NCI-H2081 (cell line): ENCODE measurements at places on chromosomes 1 and 21.

- no peak for DNase-seq
These were observed 103.7 kb upstream of the SOD1 start for GRCh38 chr21:31555741-31556191.

DNA sequence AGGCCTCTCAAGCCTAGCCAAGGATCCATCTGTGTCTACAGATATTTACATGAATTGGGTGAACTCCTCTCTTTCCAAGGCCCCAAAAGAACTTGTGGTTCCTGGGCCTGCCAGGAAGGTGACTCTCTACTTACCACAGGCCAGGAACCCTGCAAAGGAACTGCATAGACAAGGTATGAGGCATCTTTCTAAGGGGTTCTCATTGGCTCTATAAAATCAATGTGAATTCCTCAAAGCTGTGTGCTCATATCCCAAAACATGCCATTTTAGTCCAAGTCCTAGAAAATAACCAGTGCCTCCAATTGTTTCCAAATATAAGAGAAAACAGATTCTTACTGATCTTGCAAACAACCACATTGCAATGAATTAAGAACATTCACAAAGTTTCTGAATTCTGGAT, 39.9 kb upstream of the RGL1 start:
- no peak for DNase-seq

DNA sequence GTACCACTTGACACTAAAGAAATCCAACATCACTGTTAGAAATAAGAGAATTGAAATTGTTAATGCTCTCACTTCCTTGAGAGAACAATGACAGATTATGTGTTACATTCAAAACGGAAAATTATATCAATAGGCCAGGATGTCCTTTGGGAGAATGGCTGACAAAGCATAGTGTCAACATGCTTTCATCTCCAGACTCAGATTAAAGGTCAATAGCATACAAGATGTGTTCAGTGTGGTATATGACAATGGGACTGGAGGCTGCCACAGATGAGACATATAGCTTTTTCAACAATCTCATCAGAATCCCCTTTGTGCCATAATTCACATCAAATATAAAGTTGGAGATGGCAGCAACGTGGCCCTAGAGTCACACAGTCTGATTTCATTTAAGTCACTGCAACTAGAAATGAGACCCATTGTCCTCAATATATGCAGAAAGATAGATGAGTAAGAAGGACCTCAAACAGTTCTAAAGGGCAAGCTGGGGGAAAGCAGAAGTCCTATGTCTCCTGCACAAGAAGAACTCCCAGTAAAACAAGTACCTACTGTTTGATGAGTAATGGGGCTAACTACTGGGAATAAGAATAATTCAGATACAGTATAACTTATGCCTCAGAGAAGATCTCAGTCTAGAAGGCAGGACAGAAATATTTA, 327.9 kb downstream of the TTLL7 start:
- no peak for DNase-seq

- DNase-seq: no peak
These were observed 968.1 kb upstream of the ADGRL4 start for GRCh38 chr1:79974659-79975058.

DNA sequence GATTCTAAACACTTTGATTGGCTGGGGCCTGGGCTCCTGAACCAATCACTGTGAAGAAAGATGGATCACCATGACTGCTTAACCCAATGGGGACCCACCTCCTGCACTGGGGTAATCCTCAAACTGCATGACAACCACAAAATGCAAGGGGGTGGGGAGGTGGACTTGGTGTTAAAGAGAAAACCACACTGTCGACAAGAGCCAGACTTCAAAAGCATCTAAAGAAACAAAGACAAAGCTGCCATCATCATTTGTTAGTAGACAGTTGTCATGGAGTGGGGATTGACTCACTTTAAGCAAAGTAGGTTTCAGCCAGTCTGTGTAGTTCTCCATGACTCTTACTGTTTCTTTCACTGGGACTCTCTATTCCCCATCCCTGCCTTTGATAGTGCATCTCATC, 433.8 kb downstream of the PLPP3 start:
- no peak for DNase-seq

GRCh38 chr21:31489014-31489413, 145.0 kb upstream of the TIAM1 start:
- no peak for DNase-seq

DNA sequence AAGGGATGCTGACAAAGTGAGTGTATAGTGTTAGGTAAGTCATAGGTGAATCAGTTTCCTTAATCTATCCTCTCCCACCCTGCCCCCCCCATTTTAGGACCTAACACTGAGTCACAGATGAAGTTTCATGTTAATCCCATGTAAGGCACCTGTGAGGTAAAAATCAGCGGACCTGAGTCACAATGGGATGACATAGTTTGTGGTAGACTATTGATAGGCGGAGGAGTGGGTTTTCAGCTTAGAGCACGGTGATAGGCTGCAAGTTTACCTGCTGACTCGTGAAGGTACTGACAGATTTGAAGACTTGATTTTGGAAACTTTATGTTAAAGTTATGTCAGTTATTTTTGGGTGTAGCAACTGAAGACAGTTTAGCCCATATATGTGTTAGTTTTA, 1.7 kb downstream of the TOR1AIP1 start:
- DNase-seq: no peak

- peak; percentile 73 for DNase-seq
These were observed 21.0 kb downstream of the PDE9A start for GRCh38 chr21:42674351-42674940.

DNA sequence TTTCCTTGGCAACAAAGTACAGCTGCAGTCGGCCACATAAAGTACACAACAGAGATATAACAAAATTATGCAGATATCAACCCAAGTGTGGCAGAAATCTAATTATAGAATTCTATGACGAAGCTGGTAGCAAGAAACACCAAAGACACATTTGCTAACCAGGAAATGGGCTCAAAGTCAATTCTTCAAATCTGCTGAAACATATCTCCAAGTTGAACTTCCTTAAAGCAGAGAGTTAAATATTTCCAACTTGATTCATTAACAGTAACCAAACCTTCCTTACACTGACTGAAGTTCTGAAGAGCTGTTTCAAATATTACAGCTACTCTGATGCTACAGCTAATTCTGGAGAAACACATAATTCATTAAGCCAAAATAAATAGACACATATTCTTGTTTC, 67.6 kb upstream of the SDC3 start:
- DNase-seq: no peak

GRCh38 chr1:92210701-92211100, 7.0 kb upstream of the C1orf146 start:
- DNase-seq: no peak

DNA sequence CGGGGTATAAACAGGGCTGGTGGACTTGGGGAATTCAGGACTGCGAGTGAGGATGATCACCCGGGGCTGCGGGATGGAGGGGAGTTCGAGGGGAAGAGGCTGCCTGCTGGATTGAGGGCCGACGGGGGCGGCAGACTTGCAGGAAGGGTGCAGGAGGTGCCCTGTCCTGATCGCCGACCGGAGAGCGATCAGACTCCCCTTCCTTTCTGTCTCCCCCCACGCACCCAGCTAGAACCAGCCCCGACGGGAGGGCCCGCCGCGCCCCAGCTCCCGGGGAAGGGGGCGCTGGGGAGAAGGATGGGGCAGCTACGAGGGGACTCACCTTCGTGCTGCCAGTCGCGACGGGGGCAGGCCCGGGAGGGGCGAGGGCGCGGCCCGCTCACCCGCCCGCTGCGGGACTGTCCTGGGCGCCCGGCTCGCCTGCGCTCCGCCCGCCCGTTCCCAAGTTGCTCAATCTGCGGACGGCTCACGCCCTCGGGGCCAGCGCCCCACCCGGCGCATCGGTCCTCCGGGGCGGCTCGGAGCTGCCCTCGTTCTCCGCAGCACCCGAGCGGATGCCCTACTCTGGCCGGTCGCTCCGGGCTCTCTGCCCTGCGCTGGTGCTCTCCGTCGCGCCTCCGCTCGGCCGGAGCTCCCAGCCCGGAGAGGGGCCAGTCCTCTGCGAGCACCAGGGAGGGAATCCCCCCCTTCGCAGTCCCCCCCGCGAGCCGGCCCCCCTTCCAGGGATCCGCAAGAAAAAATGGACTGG, at the start of gene RSPO1:
TSS of gene RSPO1 (minus strand) at position 649 of the 748 bp plus-strand sequence. CDS start 5,231 bp downstream, outside the sequence.
- DNase-seq: no peak

GRCh38 chr1:233034836-233035235, 84.4 kb downstream of the NTPCR start:
- no peak for DNase-seq

DNA sequence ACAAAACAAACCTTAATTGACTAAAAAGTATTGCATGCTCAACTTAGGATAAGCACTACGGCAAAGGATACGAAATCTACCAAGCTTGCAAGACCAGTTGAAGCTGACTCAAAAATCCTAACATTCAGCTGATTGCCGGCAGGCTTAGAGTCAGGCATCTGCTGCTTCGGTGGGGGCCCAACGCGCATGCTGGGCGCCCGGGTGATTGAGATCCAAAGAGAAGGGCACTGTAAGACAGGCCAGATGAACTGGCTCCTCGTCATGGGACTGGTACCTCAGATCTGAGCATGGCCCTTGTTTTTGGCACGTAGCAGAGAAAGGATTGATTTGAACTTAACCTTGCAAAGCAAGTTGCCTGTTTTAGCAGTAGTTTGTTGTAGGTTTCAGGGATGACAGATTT, 86.6 kb downstream of the PRDM2 start:
- no peak for DNase-seq

DNA sequence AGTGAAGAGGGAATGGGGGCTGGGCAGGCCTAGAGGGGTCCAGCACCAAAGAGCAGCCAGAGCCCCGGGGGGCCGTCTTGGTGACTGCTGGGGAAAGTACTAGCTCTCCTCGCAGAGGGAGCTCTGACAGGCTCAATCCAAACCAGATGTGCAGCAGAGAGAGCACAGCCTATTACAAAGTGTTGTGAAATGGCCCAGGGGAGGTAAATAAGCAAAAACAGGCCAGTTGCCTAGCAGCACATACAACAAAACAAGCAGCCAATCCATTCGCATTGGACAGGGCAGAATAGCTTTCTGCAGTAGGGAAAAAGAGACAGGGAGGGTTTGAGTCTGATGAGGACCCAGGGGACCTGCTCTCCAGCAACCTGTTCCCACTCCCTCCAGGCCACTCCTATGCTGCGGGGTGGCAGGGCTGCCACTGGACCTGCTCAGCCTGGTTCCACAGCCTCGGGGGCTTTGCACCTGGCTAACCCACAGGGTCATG, 239.6 kb upstream of the FGGY start:
- no peak for DNase-seq

GRCh38 chr1:8473121-8473875, 155.4 kb downstream of the SLC45A1 start:
- no peak for DNase-seq

DNA sequence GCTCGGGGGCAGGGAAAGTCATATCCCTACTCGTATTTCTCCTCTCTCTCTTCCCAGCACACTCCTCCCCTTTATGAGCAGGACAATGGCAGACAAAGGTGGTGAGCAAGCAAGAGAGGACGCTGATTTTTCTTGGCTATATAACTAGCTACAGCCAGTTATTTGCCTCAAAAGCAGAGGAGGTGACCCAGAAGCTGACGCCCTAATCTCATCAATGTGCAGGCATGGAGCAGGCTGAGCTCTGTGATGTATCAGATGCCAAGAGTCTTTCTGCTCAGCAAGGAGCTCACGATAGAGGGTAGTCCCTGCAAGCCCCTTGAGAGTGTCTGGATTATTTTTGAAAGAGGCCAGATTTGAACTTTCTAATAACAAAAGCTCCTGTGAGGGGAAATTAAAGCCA, 75.5 kb downstream of the ASTN1 start:
- DNase-seq: no peak

DNA sequence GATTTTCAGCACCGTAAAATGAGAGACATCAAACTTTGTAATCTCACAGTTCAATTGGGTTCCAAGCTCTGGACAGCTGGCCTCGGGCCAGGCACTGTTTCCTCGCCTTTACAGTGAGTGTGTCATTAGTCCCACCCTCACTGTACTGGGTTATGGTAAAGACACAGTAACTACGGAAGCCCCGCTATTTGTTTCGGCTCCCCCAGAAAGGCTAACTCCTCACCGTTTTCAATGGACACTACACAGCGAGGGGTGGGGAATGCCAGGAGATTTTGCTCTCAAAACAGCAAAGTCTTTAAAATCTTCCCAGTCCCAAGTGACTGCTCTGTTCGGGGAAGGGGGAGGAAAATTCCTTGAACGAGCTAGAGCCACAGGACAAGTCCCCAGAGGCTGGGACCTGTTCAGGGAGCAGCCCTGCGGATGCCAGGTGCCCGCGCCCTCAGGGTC, 757 bp upstream of the SPSB1 start:
- no peak for DNase-seq

- DNase-seq: peak; percentile 95
These were observed at the start of gene CDC42BPA for GRCh38 chr1:227318016-227318852. Gene CDC42BPA, minus strand, starts transcription at chr1:227318492. Its CDS starts 1,310 bp downstream, at chr1:227317182.

GRCh38 chr1:240441669-240442068, 170.3 kb downstream of the GREM2 start:
- no peak for DNase-seq

GRCh38 chr1:80155371-80155770, 1148.8 kb upstream of the ADGRL4 start:
- DNase-seq: no peak

GRCh38 chr1:47661040-47661439, 223.2 kb downstream of the FOXD2 start:
- peak; percentile 29 for DNase-seq

GRCh38 chr1:201648066-201648906, 109.4 kb downstream of the NAV1 start:
- peak; percentile 66 for DNase-seq

GRCh38 chr1:175146529-175147213, 45.9 kb downstream of the KIAA0040 start:
- peak; percentile 67 for DNase-seq

DNA sequence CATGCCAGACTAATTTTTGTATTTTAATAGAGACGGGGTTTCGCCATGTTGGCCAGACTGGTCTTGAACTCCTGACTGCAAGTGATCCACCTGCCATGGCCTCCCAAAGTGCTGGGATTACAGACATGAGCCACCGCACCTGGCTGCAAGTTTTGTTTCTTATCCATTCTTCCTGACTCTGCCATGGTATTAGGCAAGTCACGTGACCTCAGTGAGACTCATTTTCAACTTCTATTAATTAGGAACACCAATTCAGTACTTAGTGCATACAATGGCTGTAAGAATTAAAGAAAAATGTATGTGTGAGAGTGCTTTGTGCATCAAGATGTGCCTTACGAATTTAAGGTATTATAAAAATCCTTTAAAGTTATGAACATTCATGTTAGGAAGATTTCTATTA, 111.2 kb downstream of the CACNA1E start:
- no peak for DNase-seq

DNA sequence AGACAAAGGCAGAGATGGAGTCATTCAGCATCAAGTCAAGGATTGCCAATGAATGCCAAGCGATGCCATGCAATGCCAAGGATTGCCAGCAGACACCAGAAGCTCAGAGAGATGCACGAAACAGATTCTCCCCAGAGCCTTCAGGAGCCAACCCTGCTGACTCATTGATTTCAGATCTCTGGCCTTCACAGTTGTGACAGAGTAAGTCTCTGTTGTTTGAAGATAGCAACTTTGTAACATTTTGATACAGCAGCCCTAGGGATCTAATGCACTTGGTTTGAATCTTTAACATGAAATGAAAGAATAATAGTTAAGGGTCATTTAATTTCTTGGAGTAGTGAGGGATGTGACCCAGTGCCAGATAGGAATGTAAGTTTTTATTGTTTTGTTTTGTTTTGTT, 287.4 kb upstream of the RUNX1 start:
- DNase-seq: no peak
